ENCODE measurements at places on chromosomes 4 and X. TPM values are rescaled to one million over a fixed set of nuclear protein-coding genes. Genes with fewer than 3 reads are reported as not detected.
A peak's percentile ranks its signal among the peaks of the same experiment; 100 is the strongest.

Gene ZAR1
- not detected for total RNA-seq

DNA sequence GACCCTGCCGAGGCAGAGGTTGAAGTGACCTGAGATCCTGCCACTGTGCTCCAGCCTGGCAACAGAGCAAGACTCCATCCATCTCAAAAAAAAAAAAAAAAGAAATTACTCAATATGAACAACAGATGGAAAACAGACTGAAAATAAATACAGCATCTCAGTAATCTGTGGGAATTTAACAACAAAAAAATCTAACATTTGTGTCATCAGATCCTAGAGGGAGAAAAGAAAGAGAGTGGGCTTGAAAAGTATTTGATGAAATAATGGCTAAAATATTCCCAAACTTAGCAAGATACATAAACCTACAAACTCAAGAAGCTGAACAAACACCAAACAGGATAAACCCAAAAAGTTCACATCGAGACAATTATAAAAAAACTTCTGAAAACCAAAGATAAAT, 84.7 kb downstream of the CENPC start:
- DNase-seq = no peak

DNA sequence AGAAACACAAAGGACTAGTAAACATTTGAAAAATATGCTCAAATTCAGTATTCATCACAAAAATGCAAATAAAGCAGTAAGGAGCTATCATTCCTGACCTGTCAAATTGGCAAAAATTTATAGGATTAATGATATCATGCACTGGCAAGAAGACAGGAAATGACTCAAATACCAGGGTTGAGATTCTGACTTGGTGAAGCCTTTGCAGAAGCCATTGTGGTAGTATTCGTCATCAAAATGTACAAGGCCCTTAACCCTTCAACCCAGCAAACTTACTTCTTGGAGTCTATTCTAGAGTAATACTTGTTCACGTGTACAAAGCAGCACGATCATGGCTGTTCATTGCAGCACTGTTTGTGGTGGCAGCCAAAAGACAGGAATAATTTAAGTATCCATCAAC, 132.4 kb downstream of the ENOX2 start:
- DNase-seq = no peak

DNA sequence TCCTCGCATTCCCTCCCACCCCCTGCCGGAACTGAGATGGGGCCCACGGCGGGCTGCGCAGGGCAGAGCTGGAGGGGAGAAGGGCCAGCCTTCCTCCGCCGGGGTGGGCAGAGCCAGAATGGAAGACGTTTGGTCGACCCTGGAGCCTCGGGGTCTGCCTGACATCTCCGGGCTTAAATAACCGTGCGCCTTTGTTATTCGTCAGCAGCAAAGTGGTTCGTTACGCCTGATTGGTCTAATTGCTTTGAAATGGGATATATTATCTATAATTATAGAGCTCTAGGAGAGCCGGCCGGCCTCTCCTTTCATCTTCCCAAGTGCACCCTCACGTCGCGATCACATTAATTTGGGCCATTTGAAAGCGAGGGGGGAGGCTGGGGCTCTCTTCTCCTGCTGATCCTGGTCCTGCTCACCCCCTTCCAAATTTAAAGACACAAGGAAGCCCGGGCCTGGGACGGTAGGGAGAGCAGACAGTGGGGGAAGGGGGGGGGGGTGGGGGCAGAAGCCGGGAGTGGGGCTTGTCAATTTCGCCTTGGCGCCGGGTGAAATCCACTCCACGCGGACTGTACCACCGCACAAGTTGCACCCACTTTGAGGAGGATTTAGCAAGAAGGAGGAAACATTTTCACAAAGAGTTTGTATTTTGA, 4.7 kb upstream of the MSX1 start:
- peak; percentile 50 for DNase-seq

- DNase-seq = no peak
These were observed 15.4 kb upstream of the DOCK11 start for GRCh38 chrX:118480172-118480571.

DNA sequence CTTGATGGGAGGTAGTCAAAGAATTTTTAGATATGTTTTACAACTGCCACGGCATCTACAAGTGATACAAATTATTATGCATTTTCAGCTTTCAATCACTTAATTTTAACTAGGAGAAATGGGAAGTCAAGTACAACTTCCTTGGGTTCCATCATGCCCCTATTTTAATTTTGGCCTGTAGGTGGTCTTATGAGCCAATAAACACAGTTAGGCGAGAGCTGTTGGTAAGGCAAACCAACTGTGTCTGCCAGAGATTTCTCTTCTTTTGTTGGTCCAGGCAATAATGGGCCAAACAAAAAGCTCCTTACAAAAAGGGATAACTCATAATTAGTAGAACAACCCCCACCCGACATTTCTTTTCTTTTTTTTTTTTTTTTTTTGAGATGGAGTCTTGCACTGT, 63.3 kb upstream of the ARX start:
- no peak for DNase-seq

Gene IL2RG
- total RNA-seq = not detected

DNA sequence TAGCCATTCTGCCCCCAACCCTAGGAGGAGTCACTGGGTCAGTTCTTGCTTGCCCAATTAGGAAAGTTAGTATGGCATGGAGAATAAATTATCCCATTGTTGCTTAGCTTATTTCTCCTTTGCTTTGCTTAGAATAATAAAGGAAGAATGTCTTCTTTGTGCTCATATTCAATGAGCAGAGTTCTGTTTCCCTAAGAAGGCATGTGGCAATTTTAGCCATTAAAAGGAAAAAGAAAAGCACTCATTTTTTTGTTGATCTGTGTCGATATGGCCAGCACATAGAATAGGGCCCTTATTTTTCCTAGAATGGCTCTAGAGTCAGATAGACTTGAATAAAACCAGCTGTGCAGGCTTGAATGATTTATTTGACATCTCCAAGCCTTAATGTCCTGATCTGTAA, 166.4 kb upstream of the PPARGC1A start:
- DNase-seq = no peak

Gene PHOX2B
- not detected for total RNA-seq

GRCh38 chr4:24686866-24687692, 102.7 kb upstream of the DHX15 start:
- no peak for DNase-seq

DNA sequence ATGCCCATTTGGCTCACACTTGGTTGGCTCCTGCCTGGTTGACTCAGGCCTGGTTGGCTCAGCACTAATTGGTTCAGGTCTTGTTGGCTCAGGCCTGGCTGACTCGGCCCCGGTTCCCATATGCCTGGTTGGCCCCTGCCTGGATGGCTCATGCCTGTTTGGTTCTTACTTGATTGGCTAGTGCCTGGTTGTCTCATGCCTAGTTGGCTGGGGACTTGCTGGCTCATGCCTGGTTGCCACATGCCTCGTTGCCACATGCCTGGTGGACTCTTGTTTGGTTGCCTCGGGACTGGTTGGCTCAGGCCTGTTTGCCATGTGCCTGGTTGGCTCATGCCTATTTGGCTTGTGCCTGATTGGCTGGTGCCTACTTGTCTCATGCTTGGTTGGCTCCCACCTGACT, 103.7 kb downstream of the APOOL start:
- DNase-seq = no peak

DNA sequence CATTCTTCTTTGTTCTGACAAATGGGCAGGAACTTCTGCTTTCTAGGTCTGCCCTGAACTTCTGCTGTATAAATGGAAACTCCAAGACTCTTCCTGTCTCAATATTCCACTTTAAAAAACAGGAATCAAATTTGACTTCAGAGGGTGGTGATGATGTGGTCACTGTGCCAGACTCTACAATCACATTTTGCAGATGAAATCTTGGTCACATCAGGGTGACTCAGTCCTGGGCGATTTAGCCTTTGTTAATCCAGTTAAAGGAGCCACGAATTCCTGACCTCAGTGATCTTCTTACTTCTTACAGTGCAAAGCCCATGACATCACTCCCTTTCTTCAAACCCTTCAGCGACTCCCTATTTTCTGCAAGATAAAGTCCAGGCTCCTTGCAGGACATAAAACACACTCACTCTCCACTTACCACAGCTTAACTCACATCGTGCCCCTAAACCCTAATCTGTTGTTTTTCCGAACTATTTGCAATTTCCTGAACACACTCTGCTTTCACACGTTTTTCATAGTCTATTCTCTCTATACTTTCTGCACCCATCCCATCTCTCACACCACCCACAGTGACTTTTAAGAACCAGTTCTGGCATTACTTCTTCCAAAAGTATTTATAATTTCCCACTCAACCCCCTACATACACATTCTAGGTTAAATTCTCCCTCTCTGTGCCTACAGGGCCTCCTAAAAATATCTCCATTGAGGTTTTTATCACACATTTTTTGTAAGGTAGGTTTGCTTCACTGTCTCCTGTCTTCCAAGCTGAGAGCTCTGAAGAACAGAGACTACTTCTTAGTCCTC, 11.1 kb downstream of the GASK1B start:
- DNase-seq = no peak

DNA sequence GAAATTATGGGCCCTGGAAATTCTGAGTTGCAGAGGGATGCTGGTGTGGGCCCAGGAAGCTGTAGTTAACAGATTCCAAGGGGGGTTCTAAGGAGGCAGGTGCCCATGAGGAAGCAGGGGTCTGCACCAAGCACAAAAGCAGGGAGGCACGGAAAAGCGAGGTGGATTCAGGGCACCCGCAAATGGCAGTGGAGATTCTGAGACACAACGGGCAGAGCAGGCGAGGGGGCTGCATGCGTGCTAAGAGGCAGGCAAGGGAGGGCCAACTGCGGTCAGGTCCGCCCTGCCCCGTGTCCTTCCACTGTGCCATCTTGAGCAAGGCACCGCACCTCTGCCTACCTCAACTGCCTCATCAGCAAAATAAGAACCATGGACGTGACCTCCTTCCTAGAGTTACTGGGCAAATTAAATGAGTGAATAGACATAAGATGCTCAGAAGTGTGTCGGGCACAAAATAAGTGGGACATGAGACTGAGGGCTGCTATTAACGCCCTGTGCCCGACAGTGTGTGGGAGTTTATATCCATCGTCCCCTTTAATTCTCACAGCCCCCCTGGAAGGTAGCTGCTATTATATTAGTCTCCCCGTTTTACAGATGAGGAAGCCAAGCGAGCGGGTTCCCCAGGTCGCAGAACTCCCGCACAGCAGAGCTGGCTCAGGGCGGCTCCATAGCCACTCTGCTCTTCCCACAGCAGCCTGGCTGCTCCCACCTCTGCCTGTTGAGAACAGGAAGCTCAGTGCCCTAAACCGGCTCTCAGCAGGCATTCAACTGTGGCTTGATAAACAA, 67.6 kb downstream of the PPP2R2C start:
- DNase-seq = peak; percentile 67

GRCh38 chr4:176443646-176444409, 124.1 kb downstream of the SPCS3 start:
- no peak for DNase-seq

Gene WDR13
- 92.9 TPM for total RNA-seq

- DNase-seq = no peak
These were observed 28.0 kb downstream of the NAT8L start for GRCh38 chr4:2087170-2087569.

DNA sequence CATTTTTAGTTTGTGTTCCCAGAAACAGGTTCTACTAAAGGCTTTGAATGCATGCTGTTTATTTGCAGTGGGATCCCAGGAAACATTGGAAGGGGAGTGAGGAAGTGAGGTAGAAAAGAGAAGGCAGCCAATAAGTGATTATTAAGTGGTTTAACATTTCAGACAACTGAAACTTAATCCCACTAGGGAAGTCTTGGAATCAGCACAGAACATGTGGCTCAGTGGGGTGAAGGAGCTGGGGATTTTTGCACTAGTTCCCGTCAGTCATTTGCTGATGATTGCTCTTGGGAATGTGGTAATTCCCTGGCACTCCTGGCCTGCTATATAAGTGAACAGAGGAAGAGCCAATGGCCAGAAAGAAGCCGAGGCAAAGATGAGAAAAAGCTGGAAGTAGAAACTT, 1053.0 kb upstream of the IGFBP7 start:
- DNase-seq = no peak

GRCh38 chr4:24024605-24025004, 134.8 kb upstream of the PPARGC1A start:
- DNase-seq = no peak

GRCh38 chr4:47313384-47313783, 150.1 kb downstream of the COMMD8 start:
- DNase-seq = no peak

DNA sequence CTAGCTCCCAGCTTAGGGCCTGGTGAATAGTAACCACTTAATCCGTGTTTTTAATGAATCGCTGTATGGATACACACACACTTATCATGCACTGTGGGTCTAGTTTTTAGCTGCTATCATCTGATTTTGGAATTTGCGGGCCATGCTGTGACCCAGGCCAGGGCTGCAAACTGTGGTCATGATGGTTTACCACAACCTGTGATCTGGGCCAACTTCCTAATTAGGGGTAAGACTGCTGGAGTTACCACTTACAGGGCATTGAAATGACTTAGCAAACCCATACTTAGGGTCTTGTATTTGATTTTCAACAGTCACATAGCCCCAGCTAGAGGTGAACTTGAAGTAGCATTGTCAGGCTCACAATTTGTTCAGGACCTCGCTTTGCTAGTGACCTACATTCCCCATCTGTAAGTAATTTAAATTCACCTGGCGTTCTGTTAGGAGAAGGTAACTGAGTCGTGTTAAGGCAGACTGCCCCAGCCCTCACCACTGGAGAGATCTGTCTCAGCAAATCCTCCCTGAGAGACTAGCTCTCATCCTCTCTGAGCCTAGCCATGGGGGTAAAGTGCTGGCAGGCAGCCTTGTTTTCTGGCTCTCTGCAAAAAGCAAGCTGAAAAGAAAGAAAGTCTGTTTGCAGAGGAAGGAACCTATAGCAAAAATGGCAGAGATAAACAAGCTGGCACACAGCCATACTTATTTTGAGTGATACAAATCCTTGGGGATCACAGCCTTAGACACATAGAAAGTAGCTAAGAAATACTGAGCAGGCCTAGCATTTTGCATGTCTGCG, 33.8 kb upstream of the EGFL6 start:
- no peak for DNase-seq

DNA sequence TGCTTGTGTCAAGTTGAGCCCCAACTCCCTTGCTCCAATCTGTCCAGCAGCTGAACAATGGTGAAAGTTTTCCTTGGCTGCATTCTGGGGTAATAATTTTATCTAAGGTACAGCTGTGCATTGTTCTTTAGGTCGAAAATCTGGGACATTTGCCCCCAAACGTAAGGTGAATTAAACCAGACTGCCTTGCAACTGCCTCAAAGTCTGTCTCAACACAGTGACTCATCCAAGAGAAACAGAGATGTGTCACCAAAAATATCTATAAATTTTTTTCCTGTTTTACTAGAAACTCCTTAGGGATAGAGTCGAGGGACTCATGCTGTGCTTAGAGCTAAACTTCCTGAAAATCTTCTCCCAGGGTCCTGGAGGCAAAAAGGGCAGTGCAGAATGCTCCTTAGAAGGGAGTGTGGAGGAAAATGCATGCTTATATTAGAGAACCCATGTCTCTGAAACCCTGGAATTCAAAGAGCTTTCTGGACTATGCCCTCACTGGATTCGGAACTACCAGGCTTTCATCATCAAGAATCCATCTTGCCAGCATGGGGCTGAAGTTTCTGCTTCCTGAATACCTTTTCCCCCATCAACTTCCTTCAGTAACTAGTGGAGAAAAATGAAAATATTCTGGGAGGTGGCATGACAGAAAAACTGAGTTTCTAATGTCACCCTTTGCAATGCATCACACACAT, 115.7 kb downstream of the PALLD start:
- no peak for DNase-seq

GRCh38 chr4:103019308-103020124, at the start of gene SLC9B1:
Gene SLC9B1 (minus strand): TSS chr4:103019705. CDS start chr4:102991711, 27,994 bp downstream.
- DNase-seq = peak; percentile 96

Data from chondrocyte (in vitro differentiated cells).